ENCODE measurements at places on chromosomes 2 and 18.

- DNase-seq = no peak
Observed at GRCh38 chr2:241091201-241091600, 10.9 kb downstream of the MTERF4 start.

DNA sequence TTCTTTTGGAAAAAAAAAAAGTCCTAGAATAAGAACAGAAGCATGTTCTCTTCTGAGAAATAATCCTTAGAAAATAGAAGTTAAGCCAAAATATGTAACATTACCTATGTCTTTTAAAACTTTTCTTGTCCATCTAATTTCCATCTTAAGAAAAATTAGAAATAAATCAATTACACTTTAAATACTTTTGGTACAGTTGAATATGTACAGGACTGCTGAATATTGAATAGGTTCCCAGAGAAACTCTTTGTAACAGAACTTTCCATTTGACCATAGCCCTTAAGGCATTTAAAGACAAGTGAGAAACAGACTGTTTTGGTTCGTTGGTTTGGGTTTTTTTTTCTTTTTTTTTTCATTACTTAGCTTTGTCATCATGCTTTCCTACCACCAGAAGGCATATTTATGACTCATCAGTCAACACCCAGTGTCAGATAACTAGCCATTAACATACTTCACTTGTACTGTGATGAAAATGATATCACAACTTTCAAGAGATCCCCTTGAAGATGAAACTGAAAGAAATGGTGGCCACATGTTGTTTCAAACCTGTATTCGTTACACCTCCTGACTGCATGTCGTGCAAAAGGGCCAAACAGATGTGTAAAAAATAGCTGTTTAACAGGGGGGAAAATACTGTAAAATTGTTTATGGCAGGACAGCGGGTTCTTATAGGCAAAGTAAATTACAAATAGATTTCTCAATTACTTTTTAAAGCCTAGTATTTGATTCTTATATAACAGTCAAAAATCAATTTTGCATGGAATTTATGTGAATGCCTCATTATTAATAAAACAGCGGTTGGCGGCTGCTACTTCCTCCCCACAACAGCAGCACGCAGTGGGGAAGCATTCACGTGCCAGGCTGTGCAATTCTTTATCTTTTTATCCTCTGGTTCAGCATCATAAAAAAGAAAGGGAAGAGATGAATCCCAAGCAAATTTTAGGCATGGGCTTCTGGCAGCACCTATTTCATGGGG is 280.7 kb upstream of the HNRNPA3 start:
- DNase-seq = peak; percentile 25

GRCh38 chr2:213316001-213316735 is 31.9 kb downstream of the SPAG16 start:
- no peak for DNase-seq

GRCh38 chr2:215403441-215404347 is 32.2 kb downstream of the FN1 start:
- no peak for DNase-seq
